GM12878 (cell line): ENCODE measurements at places on chromosomes 16 and 17.

- H3K4me1 ChIP-seq, result no peaks in the 10 kb centered on the region
- no peak overlapping the region for H3K4me3 ChIP-seq
- H3K27me3 ChIP-seq, result no peaks in the 10 kb centered on the region
- no peak overlapping the region for H3K27ac ChIP-seq
- no peaks in the 10 kb centered on the region for H3K36me3 ChIP-seq
- no peak for DNase-seq
These were observed 12.2 kb upstream of the CDH5 start for GRCh38 chr16:66354034-66354909.

- no peak overlapping the region for H3K4me3 ChIP-seq
- DNase-seq, result no peak
- H3K4me1 ChIP-seq, result no peaks in the 10 kb centered on the region
- H3K27ac ChIP-seq, result no peak overlapping the region
- H3K36me3 ChIP-seq, result no peaks in the 10 kb centered on the region
- no peaks in the 10 kb centered on the region; the same call in 1 of the 2 replicates for H3K27me3 ChIP-seq
These were observed 197.2 kb downstream of the FOXL1 start for GRCh38 chr16:86775511-86775921.

DNA sequence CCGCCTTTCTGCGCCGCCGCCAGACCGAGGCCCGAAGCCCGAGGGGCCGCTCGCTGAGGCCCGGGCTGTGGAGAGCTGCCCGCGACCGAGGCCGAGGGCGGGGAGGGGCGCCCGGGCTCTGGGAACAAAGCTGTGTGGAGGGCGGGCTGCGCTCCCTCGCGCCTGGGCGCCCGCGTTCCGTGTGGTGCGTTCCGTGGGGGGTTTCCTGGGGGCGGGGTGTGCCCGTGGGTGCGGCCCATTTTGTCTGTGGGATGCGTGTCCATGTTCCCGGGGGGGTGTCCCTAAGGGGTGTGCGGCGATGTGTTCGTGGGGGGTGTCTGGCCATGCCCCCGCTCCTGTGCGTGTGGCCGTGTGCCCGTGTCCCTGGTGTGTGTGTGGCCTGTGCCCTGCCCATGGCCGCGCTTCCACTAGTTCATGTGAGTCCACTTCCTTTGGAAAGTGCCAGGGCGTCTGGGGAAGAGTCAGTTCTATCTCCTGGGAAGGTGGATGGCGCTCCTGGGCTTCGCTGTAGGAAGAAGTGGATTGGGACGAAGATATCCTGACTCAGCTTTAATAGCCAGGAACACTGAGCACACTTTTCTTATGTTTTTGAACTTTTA, 520 bp downstream of the JPT2 start:
- no peak for DNase-seq
- H3K4me1 ChIP-seq, result no peaks in the 10 kb centered on the region; the same call in 1 of the 2 replicates
- peak overlapping the region; percentile 75 for H3K4me3 ChIP-seq
- peak overlapping the region; percentile 76 for H3K27ac ChIP-seq
- peaks cover 3% of the 10 kb centered on the region; the same call in 1 of the 2 replicates for H3K36me3 ChIP-seq

GRCh38 chr17:12522743-12523183, 142.9 kb upstream of the MYOCD start:
- H3K36me3 ChIP-seq, result no peaks in the 10 kb centered on the region
- H3K4me1 ChIP-seq, result no peaks in the 10 kb centered on the region
- H3K4me3 ChIP-seq, result no peak overlapping the region
- DNase-seq, result no peak

DNA sequence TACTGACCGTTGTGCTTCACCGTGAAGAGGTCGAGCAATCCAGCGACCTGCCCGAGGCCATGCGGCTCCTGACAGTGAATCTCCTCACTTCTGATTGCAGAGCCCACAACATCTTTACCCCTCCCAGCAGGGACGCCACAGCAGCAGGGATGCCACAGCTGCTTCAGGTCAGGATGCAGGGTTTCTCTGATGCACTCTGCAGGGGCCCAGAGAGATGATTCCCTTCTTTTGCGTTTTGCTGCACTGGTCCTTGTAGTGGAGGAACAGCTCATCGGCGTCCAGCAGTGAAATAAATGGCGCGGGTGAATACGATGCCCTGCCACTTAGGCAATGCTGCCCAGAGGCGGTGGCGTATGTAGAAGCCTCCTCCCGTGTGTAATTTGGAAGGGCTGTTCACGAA, 5.6 kb downstream of the KIAA0513 start:
- no peaks in the 10 kb centered on the region for H3K27me3 ChIP-seq
- peaks cover 15% of the 10 kb centered on the region for H3K4me1 ChIP-seq
- no peaks in the 10 kb centered on the region for H3K36me3 ChIP-seq

- peaks cover 4% of the 10 kb centered on the region for H3K4me1 ChIP-seq
- no peak for DNase-seq
- no peaks in the 10 kb centered on the region for H3K36me3 ChIP-seq
- no peak overlapping the region for H3K27ac ChIP-seq
These were observed 4.8 kb upstream of the ARL4D start for GRCh38 chr17:43393944-43394482.

- no peak overlapping the region for H3K4me3 ChIP-seq
- no peaks in the 10 kb centered on the region for H3K27me3 ChIP-seq
- H3K36me3 ChIP-seq, result no peaks in the 10 kb centered on the region
- peaks cover 13% of the 10 kb centered on the region for H3K4me1 ChIP-seq
These were observed 265.1 kb downstream of the NTN1 start for GRCh38 chr17:9286434-9286833.
